ENCODE measurements at places on chromosomes 2 and 18. TPM values are rescaled to one million over a fixed set of nuclear protein-coding genes. Genes with fewer than 3 reads are reported as not detected.

Gene PAIP2B
- total RNA-seq, result 1.7 TPM

Gene NAT8
- total RNA-seq, result not detected

Gene ITGB6
- 7.6 TPM for total RNA-seq

Gene VWC2L
- not detected for total RNA-seq

Gene PER2
- total RNA-seq, result 2.0 TPM

Gene MRPL30
- 31.9 TPM for total RNA-seq

Gene DDX1
- total RNA-seq, result 140 TPM

DNA sequence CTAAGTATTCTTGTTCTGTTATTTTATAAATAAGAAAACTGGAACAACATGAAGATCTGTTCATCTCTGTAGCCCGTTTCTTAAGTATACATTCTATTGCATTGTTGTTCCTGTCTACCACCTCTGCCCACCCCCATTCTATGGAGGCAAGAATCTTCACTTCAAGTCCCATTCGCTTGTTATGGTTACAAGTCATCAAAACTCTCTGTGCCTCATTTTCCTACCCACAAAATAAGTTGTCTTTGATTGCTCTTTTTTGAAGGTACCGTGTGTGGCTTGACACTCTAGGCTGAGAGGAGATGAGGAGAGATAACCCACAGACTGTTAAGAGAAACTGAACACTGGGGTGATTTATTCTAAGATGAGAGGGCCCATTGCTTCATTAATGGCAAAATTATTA is 2.9 kb upstream of the EVA1A start:
- no peak for DNase-seq

GRCh38 chr18:78973357-78974083 is 6.1 kb upstream of the SALL3 start:
- no peak for DNase-seq

- DNase-seq, result no peak
Observed at GRCh38 chr2:44254023-44254422, 21.3 kb upstream of the SLC3A1 start.

- no peak for DNase-seq
Observed at GRCh38 chr2:39920307-39920801, 141.3 kb upstream of the THUMPD2 start.

DNA sequence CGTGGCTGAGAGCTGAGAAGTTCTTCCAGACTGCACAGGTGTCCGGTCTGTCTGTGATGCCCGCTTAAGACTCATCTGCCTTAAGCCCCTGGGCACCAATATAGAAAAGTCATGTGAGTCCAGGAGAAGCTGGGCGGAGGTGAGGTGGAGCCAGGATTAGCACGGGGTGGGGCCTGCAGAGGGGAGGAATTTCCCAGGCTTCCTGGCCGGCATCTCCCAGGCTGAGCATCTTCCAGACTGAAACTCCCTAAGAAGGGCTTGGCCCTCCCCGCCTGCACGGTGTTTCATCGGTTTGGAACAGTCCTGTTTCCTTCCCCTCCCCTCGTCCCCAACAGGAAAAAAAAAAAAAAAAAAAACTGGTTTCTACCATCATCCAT is 270.3 kb downstream of the ATAD2B start:
- DNase-seq, result no peak

- DNase-seq, result peak; percentile 12
Observed at GRCh38 chr2:7860693-7861092, 821.2 kb upstream of the ID2 start.

- no peak for DNase-seq
Observed at GRCh38 chr18:68642003-68642402, 72.9 kb downstream of the TMX3 start.

DNA sequence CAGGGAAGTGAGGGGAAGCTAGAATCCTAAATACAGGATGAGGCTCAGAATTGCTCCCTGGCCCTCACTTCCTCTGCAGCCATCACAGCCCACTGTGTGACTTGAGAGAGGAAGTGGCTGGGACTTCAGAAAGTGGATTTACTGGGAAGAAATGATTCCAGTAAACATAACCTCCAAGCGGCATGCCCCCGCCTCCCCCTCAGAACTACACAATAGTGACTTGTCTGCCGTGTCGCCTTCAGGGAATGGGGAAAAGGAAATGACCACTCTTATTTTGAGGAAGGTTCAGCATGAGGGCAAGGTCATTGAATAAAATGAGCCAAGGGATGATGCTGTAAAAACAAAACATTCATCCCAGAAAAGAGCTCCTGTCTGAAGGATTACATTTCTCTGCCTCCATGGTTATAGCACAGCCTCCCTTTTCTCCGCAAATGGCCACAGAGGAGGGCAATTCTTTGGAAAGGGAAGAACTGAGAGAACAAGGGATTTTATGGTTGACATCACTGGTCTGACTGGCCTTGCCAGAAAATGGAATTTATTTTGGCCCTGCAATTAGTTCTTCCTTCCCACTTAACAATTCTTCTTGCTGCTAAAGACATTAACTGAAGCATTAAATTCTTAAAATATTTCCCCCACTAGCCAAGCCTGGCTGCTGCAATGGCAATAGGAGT is 78.9 kb upstream of the DAPL1 start:
- peak; percentile 53 for DNase-seq

DNA sequence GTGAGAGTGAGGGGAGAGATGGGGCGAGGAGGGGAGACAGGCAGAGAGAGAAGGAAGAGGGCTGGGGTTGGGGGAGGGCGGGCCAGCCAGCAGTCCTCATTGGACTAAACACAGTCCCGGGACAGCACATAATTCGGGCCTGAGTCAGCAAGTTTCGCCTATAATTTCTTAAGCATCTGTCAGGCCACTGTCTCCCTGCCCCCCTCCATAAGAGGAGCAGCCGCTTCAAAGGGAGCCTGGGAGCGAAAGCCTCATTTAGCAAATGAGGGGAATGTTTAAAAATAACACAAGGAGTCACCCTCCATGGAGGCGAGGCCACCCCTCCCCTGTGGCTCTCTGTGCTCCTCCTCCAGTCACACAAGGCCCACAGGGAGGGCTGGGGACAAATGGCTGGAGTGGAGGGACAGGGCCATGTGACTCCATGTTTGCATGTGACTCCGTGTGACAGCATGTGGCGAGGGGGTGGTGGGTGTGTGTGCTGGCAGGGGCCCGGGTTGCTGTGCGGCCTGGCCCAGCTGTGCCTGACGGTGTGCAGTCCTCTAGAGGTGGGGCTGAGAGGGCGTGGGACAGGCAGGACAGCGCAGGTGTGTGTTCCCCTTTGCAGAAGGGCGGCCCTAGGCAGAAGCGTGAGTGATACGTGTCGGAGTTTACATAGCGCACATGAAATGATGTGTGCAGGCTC is 162.4 kb downstream of the CELF4 start:
- peak; percentile 87 for DNase-seq

GRCh38 chr2:190169221-190170072 is 106.9 kb upstream of the MSTN start:
- no peak for DNase-seq

DNA sequence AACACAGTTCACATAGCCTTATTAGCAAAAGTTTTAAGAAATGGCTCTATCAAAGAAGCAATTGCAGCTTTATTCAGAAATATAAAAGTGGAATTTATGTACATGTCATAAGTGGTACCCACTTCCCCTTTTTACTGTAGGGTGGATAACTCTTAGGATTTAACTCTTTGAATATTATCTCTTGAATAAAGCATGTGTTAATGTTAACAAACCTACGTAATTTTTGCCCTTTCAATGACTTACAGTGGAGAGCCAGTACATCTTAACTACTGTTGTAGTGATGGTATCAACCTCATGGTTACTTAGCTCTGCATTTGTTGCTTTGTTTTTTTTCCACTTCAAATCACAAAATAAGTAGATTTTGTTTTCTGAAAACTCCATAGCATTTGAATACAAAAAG is 8.8 kb downstream of the NABP1 start:
- DNase-seq, result no peak

DNA sequence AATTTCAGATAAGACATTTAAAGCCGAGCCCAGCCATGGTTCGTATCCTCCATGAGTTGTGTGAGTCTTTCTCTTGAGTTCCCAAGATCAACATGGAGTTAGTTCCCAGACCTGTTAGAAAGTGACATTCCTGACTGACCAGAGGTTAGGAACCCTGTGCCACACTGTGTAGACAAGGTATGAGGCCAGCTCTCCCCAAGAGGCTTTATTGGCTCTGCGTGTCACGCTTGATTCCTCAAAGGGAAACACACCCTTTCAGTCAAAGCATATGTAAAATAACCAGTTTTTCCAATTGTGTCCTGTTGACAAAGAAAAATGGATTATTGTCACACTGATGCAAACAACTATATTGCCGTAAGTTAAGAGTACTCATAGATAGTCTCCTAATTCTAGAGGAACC is 1.2 kb downstream of the SULT1C3 start:
- no peak for DNase-seq

- no peak for DNase-seq
Observed at GRCh38 chr2:224400886-224401632, 848 bp downstream of the FAM124B start.

GRCh38 chr2:174777347-174778084 is 13.2 kb upstream of the CHRNA1 start:
- DNase-seq, result no peak
